ENCODE measurements at places on chromosomes 13 and 19.

DNA sequence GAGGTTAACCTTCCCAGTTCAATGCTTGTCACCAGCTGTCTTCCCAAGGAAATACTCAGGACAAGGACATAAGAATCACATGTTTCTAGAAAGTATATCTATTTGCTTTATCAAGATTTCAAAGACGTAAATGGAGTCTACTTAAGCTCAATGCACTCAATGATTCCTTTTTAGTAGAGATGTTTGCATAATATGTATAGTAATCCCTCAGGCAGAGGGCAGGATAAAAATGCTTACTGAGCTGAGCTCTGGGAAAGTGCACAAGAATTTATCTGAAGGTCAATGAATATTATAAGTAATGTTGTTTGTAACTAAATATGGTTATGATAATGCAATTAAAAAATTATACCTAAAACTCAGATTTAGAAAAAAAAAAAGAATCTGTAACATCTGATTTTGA lies 1309.4 kb upstream of the SLC10A2 start:
- no peak for DNase-seq

GRCh38 chr13:38866649-38867048 lies 124.0 kb downstream of the STOML3 start:
- no peak for DNase-seq

GRCh38 chr13:25973085-25973484 lies 78.7 kb downstream of the SHISA2 start:
- DNase-seq: no peak

GRCh38 chr19:31882709-31883108 lies 462.7 kb upstream of the ZNF507 start:
- DNase-seq: no peak

DNA sequence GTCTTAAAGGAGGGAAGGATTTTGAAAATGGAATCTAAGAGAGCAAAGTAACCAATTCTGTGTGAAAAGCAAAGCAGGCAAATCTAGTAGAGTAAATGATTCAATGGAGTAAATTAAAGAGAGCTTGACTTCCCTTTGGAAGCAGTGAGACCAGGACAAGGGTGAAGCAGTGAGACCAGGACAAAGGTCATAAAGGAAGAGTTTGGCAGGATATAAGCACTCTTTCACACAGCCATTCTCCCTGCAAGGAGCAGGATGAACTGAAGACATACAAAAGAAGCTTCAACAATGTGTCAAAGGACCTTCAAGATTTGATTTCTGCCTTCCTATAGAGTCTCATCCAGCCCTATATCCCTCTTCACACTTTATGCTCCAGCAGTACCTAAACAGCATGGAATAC lies 123.8 kb downstream of the ENOX1 start:
- DNase-seq: no peak

GRCh38 chr13:105991622-105992277 lies 543.7 kb downstream of the EFNB2 start:
- DNase-seq: peak; percentile 81

GRCh38 chr13:41327994-41328790 lies 17.1 kb downstream of the NAA16 start:
- no peak for DNase-seq

DNA sequence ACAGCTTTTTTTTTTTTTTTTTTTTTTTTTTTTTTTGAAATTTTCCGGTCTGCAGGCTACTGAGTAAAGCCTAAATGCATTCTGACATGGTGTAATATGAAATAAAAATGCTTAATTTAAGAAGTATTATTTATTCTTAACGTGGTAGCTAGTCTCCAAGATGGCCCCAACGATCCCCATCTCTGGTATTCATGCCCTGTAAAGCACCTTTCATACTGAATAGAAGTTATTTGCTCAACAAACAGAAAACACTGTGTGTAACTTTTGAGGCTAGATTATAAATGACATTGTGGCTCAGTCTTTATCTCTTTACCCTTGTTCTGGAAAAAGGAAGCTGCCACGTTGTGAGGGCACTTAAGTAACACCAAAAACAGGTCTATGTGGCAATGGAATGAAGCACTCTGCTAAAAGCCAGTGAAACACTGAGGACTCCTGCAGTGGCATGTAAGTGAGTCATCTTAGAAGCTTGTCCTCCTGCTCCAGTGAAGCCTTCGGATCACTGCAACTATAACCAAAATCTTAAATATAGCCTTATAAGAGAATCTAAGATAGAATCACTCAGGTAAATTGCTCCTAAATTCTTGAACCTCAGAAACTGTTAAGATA lies 128.7 kb downstream of the UGGT2 start:
- DNase-seq: peak; percentile 82

DNA sequence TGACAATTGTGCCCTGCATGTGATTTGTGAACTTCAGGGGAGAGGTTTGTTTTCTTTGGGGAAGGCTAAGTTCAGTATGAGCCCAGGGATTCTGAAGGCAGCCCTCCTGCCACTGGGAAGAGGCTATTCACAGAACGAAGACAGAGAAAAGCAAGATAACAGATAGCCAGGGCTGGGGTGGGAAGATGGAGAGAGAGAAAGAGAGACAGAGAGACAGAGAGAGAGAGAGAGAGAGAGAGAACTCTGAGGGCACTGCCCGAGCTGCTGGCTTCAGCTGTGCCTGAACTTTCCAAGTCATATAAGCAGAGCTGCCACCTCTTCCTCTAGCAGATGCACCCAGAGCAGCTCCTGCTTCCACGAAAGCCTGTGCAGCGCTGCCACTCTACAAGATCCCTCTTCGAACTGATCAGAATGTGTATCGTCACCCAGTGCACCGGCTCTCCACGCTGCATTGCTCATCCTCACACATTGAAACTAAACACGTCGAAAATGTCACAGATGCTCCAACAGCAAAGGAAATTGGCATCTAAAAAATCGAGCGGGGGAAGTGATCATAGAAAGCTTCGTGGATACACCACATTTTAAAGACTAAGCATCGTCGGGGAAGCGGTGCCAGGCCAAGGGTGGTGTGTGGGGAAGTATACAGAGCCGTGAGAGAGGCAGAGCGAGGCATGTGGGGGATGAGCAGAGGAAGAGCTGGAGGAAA lies 81.8 kb upstream of the SIAH3 start:
- DNase-seq: no peak

- peak; percentile 88 for DNase-seq
Measured at GRCh38 chr19:42283188-42284065, 14.4 kb downstream of the CIC start.

DNA sequence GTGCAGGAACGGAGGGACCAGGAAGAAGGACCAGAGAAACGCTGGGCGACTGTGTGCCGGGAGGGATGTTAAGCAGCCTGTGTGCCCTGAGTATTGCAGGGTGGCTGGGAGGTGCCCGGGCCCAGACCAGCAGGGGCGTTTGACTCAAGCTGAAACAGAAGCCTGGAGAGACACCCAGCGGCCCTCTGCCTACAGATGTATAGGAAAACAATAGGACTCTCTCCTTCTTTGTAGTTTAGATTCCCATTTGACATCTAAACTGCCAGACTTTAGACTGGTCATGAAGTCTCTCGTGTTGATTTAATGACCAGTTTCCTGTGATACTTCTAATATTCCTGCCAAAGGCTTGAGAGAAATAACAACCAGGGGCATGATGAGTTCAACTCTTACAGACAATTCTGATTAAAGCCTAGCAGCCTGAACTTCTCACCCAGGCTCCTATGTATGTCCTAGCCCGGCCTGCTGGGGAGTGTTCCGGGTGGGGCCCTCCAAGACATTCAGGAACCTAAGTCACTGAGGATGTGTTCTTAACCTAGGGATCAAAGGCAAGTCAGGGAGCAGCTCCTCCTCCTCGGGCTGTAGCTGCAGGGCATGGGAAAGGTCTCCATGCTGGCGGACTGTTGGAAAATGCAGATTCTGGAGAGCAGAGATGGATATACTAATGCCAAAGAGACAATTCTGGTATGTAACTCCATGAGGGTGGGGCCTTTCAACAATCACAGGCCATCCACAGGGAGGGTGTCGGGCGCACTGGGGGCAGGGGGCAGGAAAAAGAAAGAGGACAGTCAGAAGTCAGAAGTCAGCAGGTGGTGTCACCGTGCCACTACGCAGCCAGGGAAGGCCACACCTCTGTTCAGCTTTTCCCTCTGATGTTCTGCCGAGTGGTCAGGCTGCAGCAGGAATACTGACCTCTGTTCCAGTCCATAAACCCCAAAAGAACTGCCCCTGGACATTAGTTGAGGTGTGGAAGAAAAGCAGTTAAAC lies 131.8 kb downstream of the STARD13 start:
- peak; percentile 93 for DNase-seq

DNA sequence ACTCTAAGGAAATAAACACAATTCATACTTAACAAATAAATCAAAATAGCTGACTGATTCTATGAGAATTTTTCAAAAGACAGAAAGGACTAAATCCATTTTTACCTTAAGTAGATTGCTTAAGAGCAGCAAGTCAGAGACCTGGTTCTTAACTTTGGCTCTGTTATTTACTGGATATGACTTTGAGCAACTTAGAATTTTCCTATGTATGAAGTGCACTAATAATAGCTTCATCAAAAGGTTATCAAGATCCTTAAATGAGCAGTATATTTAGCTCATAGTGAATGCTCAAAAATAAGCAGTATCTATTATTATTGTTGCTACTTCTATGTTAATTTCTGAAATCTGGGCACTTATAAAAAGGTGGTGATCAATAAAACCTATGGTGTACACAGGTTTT lies 95.3 kb downstream of the POSTN start:
- no peak for DNase-seq

- DNase-seq: peak; percentile 36
Measured at GRCh38 chr13:52159159-52159982, at the start of gene NEK3. NEK3 (minus strand) TSS chr13:52159597; CDS start chr13:52156191, 3,406 bp downstream.

GRCh38 chr19:47406711-47407416 lies 12.5 kb downstream of the MEIS3 start:
- DNase-seq: no peak

DNA sequence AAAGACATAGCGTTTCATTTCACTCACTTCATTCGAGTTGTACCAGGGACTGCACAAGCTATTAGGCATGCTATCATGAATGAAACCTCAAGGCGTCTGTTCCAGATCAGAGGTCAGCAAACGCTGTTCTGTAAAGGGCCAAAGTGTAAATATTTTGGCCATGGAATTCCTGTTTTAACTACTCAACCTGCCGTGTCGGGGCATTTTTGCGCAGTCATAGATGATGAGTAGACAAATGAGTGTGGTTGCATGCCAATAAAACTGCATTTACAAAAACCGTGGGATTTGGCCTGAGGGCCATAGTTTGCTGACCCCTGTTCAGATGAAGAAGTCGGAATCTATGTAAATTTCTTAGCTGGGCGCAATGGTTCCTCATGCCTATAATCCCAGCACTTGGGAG lies 6.5 kb downstream of the INSR start:
- no peak for DNase-seq

- no peak for DNase-seq
Measured at GRCh38 chr19:5466814-5467291, 11.6 kb downstream of the ZNRF4 start.

GRCh38 chr19:30634131-30634830 lies 262.1 kb downstream of the ZNF536 start:
- no peak for DNase-seq

DNA sequence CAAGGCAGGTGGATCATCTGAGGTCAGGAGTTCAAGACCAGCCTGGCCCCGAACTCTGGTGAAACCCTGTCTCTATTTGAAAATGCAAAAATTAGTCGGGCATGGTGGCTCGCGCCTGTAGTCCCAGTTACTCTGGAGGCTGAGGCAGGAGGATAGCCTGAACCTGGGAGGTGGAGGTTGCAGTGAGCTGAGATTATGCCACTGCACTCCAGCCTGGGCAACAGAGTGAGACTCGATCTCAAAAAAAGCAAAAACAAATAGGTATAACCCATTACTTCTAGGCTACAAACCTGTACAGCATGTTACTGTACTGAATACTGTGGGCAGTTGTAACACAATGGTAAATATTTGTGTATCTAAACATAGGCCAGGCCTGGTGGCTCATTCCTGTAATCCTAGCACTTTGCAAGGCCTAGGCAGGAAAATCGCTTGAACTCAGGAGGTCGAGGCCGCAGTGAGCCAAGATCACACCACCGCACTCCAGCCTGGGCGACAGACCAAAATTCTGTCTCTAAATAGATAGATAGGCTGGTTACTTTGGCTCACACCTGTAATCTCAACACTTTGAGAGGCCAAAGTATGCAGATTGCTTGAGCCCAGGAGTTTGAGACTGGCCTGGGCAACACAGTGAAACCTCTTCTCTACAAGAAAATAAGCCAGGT lies 63.5 kb downstream of the MYO9B start:
- no peak for DNase-seq

- DNase-seq: no peak
Measured at GRCh38 chr13:37709318-37709717, 110.8 kb upstream of the POSTN start.

DNA sequence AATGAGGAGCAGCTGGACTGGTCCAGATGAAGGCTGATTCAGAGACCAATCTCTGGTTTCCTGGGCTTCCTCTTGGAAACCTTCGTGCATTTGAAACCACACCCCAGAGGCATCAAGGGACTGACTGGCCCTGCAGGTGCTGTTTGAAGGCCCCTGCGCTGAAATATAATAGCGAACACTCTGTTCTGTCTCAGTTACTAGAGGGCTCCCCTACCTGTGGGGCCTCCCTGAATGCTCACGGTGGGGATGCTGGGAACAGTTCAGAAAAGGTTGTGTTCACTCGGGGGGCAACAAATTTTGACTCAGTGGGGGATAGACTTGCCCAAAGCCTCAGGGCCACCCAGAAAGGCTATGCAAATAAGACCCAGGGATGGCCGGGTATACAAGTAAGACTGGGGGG lies 6.4 kb downstream of the CCDC8 start:
- DNase-seq: no peak

DNA sequence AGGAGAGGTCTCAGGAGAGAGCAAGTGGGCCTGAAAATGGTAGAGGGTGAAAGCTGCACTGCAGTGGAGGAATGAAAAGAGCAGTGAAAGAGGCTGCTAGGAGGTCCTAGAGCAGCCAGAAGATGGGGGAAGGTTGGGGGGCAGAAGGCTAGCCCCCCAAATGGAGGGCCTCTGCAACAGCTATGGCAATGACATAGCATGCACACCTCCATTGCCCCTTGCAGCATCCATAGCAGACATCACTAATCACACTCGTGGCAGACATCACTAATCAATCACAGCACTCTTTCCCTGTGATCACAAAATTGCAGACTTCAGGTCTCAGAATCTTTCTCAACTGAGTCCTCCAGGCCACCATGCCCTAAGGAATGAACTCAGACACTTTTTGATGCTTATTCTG lies 21.9 kb downstream of the CCL25 start:
- DNase-seq: no peak

GRCh38 chr19:8332976-8333766 lies 9.9 kb downstream of the KANK3 start:
- no peak for DNase-seq

DNA sequence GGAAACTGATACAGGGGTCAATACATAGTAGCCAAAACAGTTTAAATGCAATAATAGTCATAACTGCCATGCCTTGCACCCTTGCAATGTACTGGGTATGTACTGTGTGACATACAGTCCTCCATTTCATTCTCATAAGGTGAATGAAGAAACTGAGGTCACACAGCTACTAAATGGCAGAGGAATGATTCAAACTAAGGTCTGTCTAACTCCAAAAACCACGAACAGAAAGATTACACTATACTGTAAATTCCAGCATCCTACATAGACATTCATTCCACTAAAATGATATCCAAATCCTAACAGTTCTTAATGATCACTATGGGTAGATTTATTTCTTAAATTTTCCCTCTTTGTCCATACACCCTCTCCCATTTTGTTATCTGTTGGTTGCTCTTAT lies 238.1 kb upstream of the SERP2 start:
- DNase-seq: no peak

GRCh38 chr19:50897191-50897607 lies 14.0 kb downstream of the KLK4 start:
- DNase-seq: no peak

- DNase-seq: no peak
Measured at GRCh38 chr19:13095393-13095784, 7.3 kb downstream of the LYL1 start.

All from brain microvascular endothelial cell (primary cell).